ENCODE measurements at places on chromosomes 12 and 14.

GRCh38 chr12:96502477-96502876 lies 13.1 kb downstream of the CFAP54 start:
- DNase-seq: no peak

DNA sequence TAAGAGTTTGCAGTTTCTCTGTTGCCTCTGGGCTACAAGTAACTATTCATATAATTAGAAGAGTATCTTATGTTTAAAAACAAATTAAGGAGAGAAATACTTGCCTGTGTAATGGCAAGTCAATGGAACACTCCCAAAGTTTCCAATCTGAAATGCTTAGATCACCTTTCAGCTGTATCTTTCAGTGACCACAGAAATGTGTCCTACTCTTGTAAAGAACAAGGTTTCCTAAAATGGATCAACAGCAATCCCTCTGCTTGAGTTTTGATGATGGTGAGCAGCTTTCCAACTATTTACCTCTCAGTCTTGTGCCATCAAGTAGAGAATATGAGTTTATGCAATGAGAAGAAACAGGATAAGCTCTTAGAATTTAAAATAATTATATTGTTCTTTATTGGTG lies 92.9 kb downstream of the ERGIC2 start:
- DNase-seq: no peak

- no peak for DNase-seq
Measured at GRCh38 chr12:41212625-41213024, 24.5 kb downstream of the PDZRN4 start.

DNA sequence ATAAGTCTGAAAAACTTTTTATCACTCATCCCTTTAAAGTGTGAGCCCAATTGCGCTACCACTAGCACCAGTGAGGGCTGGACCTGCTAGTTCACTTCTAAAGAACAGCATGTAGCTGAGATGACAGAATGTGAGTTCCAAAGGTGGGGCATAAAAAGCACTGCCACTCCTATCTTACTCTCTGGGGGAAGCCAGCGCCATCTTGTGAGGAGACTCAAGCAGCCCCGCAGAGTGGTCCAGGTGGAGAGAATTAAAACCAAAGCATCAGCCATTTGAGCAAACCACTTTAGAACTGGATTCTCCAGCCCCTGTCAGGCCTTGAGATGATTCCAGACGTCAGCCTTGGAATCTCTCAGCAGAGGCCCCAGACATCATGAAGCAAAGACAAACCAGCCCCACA lies 39.9 kb downstream of the TMEM132D start:
- DNase-seq: no peak

- DNase-seq: no peak
Measured at GRCh38 chr14:103347091-103347815, 13.2 kb downstream of the EIF5 start.

DNA sequence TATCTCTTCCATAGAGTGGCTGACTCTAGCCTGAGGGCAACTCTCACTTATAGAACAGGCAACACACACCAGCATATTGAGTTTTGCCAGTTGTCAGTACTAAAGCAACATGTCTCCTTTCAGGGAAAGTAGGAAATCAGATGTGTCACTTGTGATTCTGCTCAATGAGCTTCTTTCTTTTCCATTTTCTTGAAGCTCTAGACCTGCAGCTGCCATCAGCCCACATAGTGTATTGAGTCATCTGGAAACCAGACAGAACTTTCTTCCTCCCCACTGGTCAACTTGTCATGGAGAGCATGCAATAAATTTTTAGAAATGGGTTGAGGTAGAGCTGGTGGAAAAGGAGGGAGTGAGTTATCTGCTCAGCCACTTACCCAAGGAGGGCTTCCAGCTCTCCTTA lies 209.0 kb upstream of the PLEKHG7 start:
- no peak for DNase-seq

- DNase-seq: no peak
Measured at GRCh38 chr12:124426594-124427555, 132.0 kb downstream of the RFLNA start.

GRCh38 chr14:100108042-100108825 lies 43.0 kb downstream of the EVL start:
- peak; percentile 87 for DNase-seq

- DNase-seq: no peak
Measured at GRCh38 chr12:93783832-93784231, 106.7 kb downstream of the CRADD start.

DNA sequence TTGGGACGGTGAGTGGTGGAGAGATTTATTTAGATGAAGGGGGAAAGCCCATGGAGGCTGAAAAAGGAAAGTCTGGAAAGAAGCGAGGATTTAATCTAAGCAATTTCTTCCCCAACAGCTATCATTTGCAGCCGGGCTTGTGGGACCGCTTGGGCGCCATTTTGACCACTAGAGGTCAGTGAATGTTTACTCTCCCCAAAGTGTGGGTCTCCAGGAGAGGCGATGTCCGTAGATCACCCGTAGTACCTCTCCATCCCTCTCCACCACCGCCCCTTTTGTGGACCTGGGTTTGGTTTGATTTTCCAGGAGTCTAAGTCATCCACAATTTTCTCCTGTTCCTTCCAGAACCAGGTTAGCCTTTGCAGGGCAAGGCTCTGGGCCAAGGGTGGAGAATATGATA lies 91.2 kb upstream of the PARP11 start:
- DNase-seq: no peak

DNA sequence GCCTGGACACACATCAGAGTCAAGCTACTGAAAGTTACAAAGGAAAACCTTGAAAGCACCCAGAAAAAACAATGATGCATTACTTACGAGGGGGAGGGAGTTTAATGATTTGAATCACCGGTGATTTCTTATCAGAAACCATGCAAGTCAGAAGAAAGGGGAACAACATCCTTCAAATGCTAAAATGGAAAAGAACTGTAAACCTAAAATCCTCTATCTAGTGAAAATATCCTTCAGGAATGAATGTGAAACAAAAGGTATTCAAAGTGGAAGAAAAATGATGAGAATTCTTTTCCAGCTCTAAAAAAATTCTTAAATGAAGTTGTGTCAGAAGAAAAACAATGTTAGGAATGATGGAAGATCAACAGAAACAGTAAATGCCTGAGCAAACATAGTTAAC lies 16.8 kb downstream of the SCAF11 start:
- DNase-seq: no peak

DNA sequence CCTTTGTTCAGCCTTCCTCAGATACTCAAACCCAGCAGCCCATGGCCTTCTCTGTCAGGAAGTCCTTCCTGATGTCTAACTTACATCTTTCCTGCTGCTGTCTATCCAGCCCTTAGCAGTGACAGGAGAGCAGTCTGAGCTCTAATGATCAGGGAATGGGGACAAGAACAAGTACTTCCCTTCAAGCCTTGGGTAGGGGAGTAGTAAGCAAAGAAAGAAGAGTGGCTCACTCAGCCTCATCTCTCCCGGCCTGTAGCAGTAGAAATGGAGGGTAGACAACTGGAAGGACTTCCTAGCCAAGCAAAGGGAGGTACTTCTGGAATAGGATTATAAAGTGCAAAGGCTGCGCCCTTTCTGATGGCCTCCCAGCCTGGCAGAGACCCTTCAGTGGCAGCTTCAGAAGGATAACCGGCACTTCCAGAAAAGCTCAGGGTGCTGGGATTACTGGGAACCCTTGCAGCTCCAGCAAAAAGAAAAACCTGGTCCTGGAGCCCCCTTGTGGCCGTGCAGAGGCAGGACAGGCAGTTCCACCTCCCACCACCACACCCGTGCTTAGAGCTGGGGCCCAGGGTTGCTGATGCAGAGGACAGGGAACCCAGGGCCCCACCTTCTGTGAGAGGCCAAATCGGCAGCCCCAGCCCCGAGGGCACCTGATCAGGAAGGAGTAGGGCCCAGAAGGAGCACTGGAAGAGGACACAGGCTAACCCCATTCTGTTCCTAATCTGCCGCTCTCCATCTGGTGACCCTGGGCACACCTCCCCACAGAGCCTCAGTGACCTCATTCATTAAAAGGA lies 12.4 kb upstream of the SMUG1 start:
- peak; percentile 74 for DNase-seq

DNA sequence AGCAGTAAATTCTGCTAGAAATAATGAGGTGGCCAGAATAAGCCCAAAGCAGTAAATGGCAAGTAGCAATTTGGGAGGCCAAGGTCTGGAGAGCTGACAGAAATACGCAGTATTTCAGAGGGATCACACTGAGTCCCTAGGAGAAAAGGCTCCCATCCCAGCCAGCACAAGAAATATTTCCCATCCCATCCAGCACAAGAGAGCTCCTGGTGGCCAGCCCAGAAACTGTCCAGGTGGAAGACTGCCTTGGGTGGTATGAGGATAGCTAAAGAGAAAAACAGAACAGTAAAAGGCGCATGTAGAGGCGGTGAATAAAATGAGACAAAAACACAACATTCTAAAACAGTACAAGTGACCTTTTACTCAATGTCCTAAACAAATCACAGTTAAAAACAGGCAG lies 120.7 kb downstream of the HECTD4 start:
- DNase-seq: no peak

- no peak for DNase-seq
Measured at GRCh38 chr14:58465421-58465820, 37.9 kb downstream of the KIAA0586 start.

- no peak for DNase-seq
Measured at GRCh38 chr12:18837025-18837424, 99.1 kb downstream of the CAPZA3 start.

DNA sequence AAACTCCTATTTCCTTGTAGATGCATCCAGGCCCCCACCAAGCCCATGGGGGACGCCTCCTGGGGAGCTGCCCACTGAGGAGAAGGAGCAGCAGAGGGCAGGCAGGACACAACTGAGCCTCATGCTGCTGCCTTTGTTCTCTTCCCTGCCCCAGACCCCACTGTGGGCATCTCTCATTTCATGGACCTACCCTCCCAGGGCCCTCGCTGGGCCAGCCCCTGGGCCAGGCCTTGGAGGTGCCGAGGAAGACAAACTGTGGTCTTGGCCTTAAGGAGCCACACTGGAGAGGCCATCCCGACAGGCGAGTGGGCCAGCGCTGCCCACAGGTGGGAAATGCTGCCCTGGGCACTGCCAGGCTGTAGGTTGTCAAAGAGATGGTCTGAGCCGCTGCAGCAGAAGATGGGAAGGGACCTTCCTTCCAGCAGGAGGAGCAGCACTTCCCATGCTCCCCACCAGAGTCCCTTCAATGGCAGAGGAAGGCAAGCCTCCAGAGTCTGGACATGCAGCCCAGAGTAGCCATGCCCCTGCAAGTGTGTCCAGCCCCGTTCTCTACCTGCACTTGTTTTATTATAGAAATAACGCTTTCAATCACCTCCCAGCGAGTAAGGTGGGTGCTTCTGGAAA lies 147.4 kb downstream of the BCL11B start:
- DNase-seq: no peak

- no peak for DNase-seq
Measured at GRCh38 chr12:132083614-132083940, 60.5 kb downstream of the DDX51 start.

- DNase-seq: no peak
Measured at GRCh38 chr14:24852312-24853060, 197.5 kb downstream of the STXBP6 start.

DNA sequence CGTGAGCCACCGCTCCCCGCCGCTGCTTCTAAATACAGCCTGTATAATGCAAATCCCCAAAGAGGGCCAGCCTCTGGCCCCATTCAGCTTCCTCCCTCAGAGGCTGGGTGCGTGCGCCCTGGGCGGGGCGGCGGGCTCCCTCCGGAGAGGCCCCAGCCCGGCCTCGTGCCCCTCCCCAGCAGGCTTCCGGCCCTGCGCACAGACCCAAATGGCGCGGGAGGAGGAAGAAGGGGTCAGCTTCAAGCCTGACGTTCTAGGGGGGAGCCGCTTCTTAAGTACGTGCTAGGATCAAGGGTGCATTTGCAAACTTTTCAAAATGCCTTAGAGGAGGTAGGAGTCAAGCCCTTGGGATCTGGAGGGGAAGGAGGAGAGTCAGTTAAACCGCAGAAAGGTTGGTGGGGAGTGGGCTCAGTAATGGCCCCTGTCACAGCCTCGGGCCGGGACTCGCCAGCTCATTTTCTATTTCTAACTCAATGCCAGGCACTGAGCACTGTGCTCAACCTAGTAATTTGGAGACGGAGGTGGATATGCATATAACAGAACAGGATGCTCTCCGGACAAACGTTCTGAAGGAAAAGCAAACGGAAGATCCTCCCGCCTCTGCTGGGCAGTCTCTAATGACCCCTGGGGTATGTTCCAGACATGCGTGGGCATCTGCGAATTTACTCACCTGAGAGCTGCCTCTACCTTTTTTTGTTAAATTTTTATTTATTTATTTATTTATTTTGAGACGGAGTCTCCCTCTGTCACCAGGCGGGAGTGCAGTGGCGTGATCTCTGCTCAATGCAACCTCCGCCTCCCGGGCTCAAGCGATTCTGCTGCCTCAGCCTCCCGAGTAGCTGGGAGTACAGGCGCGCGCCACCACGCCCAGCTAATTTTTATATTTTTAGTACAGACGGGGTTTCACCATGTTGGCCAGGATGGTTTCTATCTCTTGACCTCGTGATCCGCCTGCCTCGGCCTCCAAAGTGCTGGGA lies 32.3 kb downstream of the NINJ2 start:
- peak; percentile 85 for DNase-seq

DNA sequence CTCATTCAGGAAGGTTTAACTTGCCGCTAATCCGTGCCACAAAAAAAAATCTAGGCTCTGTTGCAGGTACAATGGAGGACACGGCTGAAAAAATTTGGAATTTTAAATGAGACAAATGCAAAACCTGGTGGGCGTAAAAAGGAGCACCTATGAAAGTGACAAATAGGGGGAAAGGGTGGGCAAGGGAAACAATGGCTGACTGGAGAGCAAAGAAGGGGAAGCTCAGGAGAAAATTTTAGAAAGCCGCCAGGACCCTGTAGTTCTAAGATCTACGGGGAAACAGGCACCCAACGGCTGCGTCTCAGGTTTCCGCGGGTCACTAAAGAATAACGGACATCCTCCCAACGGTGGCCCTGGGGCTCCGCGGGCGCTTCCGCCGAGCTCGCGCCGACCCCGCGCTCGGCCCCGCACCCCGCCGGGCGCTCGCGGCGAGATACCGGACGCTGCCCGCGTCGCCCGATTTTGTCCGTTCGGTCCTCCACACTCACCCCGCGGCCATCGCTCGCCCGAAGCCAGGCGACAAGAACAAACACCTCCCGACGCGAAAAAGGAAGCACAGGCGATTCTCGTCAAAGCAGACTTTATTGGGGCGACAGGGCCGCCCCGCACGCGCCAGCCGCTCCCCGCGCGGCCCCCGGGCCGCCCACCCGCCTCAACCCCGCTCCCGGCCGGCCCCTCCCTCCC lies 1.1 kb upstream of the YY1 start:
- peak; percentile 81 for DNase-seq

DNA sequence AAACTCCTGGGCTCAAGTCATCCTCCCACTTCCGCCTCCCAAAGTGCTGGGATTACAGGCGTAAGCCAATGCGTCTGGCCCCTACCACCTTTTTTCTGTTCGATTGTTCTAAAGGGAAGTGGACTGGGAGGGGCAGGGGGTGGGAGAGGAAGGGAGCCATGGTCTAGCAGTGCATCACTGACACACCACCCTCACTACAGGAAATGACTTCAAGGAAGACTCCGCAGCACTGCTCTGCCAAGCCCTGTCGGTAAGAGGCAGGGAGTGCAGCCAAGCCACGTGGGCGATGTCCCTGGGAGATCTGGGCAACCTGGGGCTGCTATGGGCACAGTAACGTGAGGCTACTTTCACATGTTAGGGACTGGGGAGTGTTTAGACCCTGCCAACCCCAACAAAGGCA lies 18.0 kb downstream of the LRRC74A start:
- DNase-seq: peak; percentile 86

All from aorta (tissue), 5 donors.